ENCODE measurements at places on chromosomes 6 and 20. TPM values are rescaled to one million over a fixed set of nuclear protein-coding genes. Genes with fewer than 3 reads are reported as not detected.
A peak's percentile ranks its signal among the peaks of the same experiment; 100 is the strongest.

GRCh38 chr6:92593201-92593600, 826.2 kb downstream of the EPHA7 start:
- H3K27ac ChIP-seq = no peak overlapping the region
- no peaks in the 10 kb centered on the region for H3K4me1 ChIP-seq
- H3K27me3 ChIP-seq = no peaks in the 10 kb centered on the region
- H3K36me3 ChIP-seq = no peaks in the 10 kb centered on the region
- no peak overlapping the region for H3K4me3 ChIP-seq

DNA sequence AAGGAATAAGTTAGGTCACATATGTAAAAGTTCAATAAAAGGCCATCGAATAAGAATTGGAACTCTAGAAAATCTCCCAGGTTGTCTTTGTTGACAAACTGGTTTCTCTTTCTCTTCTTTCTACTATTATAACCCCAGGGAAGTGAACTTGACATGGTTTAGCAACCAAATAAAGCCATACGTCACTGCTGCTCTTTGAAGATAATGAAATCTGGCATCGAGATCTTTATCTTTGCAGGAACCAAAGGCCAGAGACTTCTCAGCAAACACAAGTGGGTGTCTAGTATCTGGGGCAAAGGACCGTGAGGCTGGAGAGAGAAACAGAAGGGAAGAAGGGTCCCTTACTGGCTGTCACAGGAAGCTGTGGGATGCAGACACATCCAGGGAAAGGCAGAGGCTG, 286.7 kb upstream of the CDYL start:
- no peak for DNase-seq
- H3K27ac ChIP-seq = no peak overlapping the region
- H3K4me1 ChIP-seq = no peaks in the 10 kb centered on the region
- H3K27me3 ChIP-seq = no peaks in the 10 kb centered on the region
- no peak overlapping the region for H3K4me3 ChIP-seq
- H3K36me3 ChIP-seq = no peaks in the 10 kb centered on the region

GRCh38 chr6:159852877-159853276, 37.9 kb upstream of the MAS1 start:
- H3K4me3 ChIP-seq = no peak overlapping the region
- H3K36me3 ChIP-seq = no peaks in the 10 kb centered on the region
- no peaks in the 10 kb centered on the region for H3K4me1 ChIP-seq
- no peak overlapping the region for H3K27ac ChIP-seq

- H3K4me3 ChIP-seq = no peak overlapping the region
- no peaks in the 10 kb centered on the region for H3K27me3 ChIP-seq
Measured at GRCh38 chr6:25130518-25130917, 148.7 kb upstream of the CARMIL1 start.

DNA sequence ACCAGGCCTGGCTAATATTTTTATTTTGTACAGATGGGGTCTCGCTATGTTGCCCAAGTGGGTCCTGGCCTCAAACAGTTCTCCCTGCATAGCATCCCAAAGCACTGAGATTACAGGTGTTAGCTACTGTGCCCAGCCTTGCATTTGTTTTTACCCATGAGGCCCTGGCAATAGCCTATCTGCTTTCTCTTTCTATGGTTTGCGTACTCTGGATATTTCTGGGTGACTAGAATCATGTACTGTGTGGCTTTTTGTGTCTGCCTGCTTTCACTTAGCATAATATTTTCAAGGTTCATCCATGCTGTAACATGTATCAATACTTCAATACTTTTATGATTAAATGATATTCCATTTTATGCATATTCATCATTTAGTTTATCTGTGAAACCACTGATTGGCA, 451.7 kb downstream of the GRIK2 start:
- no peaks in the 10 kb centered on the region for H3K27me3 ChIP-seq
- H3K4me1 ChIP-seq = no peaks in the 10 kb centered on the region
- no peaks in the 10 kb centered on the region for H3K36me3 ChIP-seq
- no peak overlapping the region for H3K27ac ChIP-seq

GRCh38 chr6:34230653-34231371, 5.9 kb upstream of the HMGA1 start:
- H3K4me1 ChIP-seq = no peaks in the 10 kb centered on the region
- peak; percentile 31 for DNase-seq
- no peaks in the 10 kb centered on the region for H3K27me3 ChIP-seq
- no peak overlapping the region for H3K27ac ChIP-seq
- no peak overlapping the region for H3K4me3 ChIP-seq

DNA sequence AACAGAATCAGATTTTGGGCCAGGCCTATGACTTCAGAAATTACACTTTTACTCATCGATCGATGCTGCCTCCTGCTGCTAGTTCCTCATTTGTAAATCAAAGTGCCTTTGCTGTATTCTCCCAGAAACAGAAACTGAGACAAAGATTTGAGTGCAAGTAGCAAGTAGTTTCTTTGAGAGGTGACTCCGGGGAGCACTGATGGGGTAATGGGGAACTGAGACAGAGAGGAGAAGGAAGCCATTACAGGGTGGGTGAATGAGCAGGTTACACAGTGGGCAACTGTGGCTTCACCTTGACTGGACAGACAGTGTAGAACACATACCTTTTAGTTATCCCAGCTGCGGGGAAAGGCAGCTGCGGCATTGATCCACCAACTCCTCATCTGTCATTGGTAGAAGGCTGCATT, 9.7 kb upstream of the CD40 start:
- H3K4me3 ChIP-seq = no peak overlapping the region
- H3K36me3 ChIP-seq = no peaks in the 10 kb centered on the region
- H3K4me1 ChIP-seq = no peaks in the 10 kb centered on the region
- peaks cover 34% of the 10 kb centered on the region for H3K27me3 ChIP-seq
- DNase-seq = no peak
- no peak overlapping the region for H3K27ac ChIP-seq

DNA sequence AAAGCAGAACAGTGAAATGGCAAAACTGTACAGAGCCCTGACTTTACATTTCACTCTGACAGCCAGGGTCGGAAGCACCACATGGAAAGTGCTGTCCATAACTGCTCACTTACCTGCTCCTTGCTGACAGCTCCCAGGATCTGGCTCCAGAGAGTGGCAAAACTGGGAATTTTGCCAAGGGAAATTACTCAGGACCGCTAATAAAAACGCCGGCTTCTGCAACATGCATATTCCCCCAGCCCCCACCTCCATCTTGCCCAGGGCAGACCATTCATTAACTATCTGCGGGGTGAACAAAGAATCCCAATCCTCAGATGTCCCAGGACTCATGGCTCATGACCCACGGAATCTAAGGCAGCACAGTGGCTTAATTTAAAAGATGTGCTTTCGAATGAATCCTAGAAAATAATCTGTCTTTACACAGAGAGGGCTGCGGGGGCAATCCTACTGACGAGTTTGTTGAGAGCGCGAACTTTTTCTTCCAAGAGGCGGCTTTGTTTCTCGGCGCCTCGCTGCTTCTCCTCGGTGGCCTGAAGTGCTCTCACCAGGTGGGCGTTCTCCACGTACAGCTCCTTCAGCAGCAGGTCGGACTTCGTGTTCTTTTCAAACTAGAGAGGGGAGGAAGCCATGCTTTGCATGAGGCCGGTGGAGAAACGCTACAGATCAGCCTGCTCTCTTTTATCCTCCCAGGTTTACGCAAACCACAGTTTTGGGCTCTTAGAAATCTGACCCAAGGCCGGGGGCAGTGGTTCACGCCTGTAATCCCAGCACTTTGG, 45.8 kb downstream of the GINS1 start:
- no peaks in the 10 kb centered on the region for H3K27me3 ChIP-seq
- H3K36me3 ChIP-seq = peaks cover 15% of the 10 kb centered on the region
- no peak overlapping the region for H3K27ac ChIP-seq
- no peak overlapping the region for H3K4me3 ChIP-seq

DNA sequence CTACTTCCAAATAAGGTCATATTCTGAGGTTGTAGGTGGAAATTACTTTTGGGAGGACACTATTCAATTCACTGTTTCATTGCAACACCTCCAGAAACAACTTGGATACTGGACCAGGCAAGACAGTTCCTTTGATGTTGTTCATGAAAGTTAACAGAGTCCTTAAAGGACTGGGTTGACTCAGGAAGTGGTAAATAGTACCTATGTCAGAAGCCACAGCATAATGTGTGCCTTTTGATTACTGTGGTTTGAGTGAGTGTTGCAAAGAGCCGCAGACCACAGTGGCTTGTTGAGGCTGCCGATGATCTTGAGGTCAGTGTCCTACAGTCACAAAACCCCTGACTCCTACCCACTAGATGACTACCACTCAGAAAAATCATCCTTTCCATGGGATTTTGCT, 10.9 kb downstream of the IL20RA start:
- peaks cover 6% of the 10 kb centered on the region for H3K27me3 ChIP-seq
- H3K4me1 ChIP-seq = no peaks in the 10 kb centered on the region
- H3K4me3 ChIP-seq = no peak overlapping the region
- no peak overlapping the region for H3K27ac ChIP-seq

DNA sequence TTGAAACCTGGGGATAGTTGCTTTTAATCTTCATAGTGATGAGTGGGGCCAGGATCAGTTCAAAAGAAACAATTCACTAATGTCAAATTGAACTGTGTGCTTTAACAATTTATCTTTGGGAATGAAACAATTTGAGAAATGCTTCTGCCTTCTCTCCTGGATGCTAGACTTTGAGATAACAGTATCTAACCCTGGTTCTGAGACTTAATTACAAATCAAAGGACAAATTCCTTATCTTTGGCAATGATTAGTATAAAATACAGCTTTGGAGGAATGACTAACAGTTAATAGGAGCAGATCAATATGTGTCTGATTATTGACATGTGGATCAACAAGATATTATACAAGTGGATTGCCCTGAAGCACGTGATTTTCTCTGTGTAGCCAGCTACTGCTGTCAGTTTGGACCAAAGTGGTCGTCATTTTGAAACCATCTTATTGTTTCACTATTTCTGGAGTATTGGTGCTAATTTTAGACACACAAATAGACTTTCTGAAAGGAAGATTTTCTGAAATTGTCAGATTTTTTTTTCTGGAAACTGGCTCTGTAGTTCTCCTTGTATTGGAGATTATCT, 6.2 kb upstream of the FLRT3 start:
- H3K4me3 ChIP-seq = no peak overlapping the region
- no peaks in the 10 kb centered on the region for H3K4me1 ChIP-seq
- no peak for DNase-seq

GRCh38 chr20:13333793-13334192, 112.7 kb downstream of the ISM1 start:
- H3K27me3 ChIP-seq = no peaks in the 10 kb centered on the region
- no peaks in the 10 kb centered on the region for H3K4me1 ChIP-seq
- no peak for DNase-seq
- H3K27ac ChIP-seq = no peak overlapping the region

DNA sequence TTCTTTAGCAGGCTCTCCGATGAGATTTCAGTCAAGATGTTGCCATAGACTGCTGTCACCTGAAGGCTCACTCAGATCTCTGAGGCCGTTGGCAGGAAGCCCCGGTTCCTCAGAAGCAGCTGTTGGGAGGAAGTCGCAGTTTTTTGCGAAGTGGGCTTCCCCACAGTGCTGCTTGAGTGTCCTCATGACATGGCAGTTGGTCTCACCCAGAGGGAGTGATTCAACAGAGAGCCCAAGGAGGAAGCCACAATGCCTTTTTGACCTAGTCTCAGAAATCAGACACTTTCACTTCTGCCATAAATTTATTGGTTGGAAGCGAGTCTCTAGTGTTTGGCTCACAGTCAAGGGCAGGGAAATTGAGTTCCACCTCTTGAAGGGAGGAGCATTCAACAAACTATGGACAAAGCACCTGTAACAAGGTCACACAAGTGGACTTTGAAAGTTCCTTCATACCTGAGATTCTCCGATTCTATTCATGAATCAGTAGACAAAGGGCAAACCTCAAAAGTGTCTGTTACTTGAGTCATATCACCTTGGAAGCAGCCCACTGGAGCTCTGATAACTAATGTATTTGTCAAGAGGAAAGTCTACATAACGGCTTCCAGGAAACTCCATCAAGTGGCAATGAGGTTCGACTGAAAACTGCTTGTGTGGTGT, 208.3 kb downstream of the TASP1 start:
- H3K4me1 ChIP-seq = no peaks in the 10 kb centered on the region
- no peak for DNase-seq
- H3K27me3 ChIP-seq = no peaks in the 10 kb centered on the region
- no peaks in the 10 kb centered on the region for H3K36me3 ChIP-seq
- H3K27ac ChIP-seq = no peak overlapping the region

Gene WFDC10B
- not detected for total RNA-seq

Gene GSTA2
- total RNA-seq = not detected

Gene TOMM34
- total RNA-seq = 9.6 TPM

Gene SYCP2
- 0.49 TPM for total RNA-seq

Gene HLA-DMA
- total RNA-seq = 11.5 TPM

Gene KIAA1755
- total RNA-seq = 0.27 TPM

All from psoas muscle (tissue), 8 donors.